ENCODE measurements at places on chromosomes 1 and 21. TPM values are rescaled to one million over a fixed set of nuclear protein-coding genes. Genes with fewer than 3 reads are reported as not detected.

DNA sequence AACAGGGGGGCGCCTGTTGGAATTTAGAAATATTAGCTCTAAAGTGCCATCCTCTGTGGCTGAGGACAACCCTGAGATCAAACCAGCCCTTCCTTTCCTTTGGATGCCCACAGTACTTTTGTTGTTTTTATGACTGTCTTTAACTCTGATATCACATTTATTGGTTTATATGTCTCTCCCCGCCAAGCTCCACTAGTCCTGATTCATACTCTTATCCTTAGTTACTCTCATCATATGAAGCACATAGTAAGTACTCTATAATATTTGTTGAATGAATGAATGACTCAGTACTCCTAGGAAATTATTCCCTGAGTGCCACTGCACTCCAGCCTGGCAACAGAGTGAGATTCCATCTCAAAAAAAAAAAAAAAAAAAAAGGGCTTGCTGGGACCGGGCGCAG lies 22.6 kb upstream of the NRDC start:
- H3K27ac ChIP-seq, result no peak overlapping the region
- no peaks in the 10 kb centered on the region for H3K36me3 ChIP-seq
- H3K4me3 ChIP-seq, result no peak overlapping the region
- no peak for DNase-seq

The FCRL6 gene
- 0.61 TPM for total RNA-seq

The ZP4 gene
- not detected for total RNA-seq

The TNFAIP8L2 gene
- 17.6 TPM for total RNA-seq

- H3K36me3 ChIP-seq, result peaks cover 2% of the 10 kb centered on the region
- no peaks in the 10 kb centered on the region for H3K27me3 ChIP-seq
- no peak for DNase-seq
- H3K4me3 ChIP-seq, result no peak overlapping the region
Measured at GRCh38 chr1:33266766-33267165, 10.5 kb downstream of the ZNF362 start.

The PLPPR4 gene
- total RNA-seq, result not detected

- peaks cover 3% of the 10 kb centered on the region for H3K27me3 ChIP-seq
- no peaks in the 10 kb centered on the region for H3K4me1 ChIP-seq
- no peak overlapping the region for H3K4me3 ChIP-seq
Measured at GRCh38 chr1:204255966-204256365, 42.2 kb upstream of the GOLT1A start.

The ELAPOR1 gene
- total RNA-seq, result 11.9 TPM

The KCNT2 gene
- not detected for total RNA-seq

The KIF17 gene
- not detected for total RNA-seq

- peaks cover 14% of the 10 kb centered on the region for H3K4me1 ChIP-seq
- peaks cover 2% of the 10 kb centered on the region for H3K27me3 ChIP-seq
- no peak overlapping the region for H3K4me3 ChIP-seq
- DNase-seq, result no peak
- peaks cover 2% of the 10 kb centered on the region for H3K36me3 ChIP-seq
Measured at GRCh38 chr1:172383536-172383935, 36.9 kb upstream of the C1orf105 start.

DNA sequence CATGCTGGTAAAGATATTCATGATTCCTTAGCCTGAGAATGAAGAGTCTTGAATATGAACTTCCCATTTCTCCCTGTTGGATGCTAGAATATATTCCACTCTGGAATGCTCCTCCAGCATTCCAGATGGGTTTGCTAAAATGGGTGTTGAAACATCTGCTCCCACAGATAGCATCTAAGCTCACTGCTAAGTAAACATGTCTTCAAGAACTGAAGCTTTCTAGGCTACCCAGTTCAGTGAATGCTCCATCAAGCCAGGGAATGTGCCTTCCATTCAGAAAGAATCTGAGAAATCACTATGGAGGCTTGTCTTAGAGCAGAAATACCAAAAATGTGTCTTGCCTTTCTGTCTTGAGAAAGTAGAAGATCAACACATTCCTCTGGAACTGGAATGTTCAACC lies 81.1 kb downstream of the TNFSF18 start:
- no peak overlapping the region for H3K4me3 ChIP-seq
- no peak for DNase-seq
- H3K27me3 ChIP-seq, result peaks cover 17% of the 10 kb centered on the region
- H3K4me1 ChIP-seq, result peaks cover 12% of the 10 kb centered on the region
- no peak overlapping the region for H3K27ac ChIP-seq

GRCh38 chr1:225480825-225481434 lies 53.1 kb upstream of the LBR start:
- no peaks in the 10 kb centered on the region for H3K36me3 ChIP-seq
- H3K4me3 ChIP-seq, result no peak overlapping the region
- H3K27ac ChIP-seq, result no peak overlapping the region
- peaks cover 23% of the 10 kb centered on the region for H3K4me1 ChIP-seq
- peaks cover 8% of the 10 kb centered on the region for H3K27me3 ChIP-seq

The PDPN gene
- not detected for total RNA-seq

The AMY1C gene
- total RNA-seq, result not detected

GRCh38 chr1:88562991-88563390 lies 121.1 kb upstream of the PKN2 start:
- no peak overlapping the region for H3K27ac ChIP-seq
- no peak for DNase-seq
- no peak overlapping the region for H3K4me3 ChIP-seq
- H3K27me3 ChIP-seq, result peaks cover 32% of the 10 kb centered on the region
- no peaks in the 10 kb centered on the region for H3K36me3 ChIP-seq
- H3K4me1 ChIP-seq, result no peaks in the 10 kb centered on the region

The ADAMTS1 gene
- total RNA-seq, result 2.0 TPM

DNA sequence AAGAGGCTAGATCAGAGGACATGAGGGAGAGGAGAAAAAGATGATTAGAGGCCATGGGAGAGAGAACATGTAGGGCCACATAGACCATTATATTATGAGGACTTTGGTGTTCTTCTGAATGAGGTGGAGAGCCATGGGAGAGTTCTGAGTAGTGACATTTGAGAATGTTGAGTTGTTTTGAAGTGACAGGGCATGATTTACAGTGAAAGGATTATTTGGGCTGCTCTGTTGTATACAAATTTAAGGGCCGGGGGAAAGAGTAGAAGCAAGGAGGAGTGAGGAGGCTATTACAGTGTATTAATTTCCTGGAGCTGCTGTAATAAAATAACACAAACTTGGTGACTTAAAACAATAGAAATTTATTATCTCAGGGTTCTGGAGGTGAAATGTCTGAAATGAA lies 102.5 kb upstream of the RGS4 start:
- no peak for DNase-seq
- H3K27me3 ChIP-seq, result peaks cover 7% of the 10 kb centered on the region
- no peaks in the 10 kb centered on the region for H3K36me3 ChIP-seq
- no peaks in the 10 kb centered on the region for H3K4me1 ChIP-seq
- no peak overlapping the region for H3K4me3 ChIP-seq

DNA sequence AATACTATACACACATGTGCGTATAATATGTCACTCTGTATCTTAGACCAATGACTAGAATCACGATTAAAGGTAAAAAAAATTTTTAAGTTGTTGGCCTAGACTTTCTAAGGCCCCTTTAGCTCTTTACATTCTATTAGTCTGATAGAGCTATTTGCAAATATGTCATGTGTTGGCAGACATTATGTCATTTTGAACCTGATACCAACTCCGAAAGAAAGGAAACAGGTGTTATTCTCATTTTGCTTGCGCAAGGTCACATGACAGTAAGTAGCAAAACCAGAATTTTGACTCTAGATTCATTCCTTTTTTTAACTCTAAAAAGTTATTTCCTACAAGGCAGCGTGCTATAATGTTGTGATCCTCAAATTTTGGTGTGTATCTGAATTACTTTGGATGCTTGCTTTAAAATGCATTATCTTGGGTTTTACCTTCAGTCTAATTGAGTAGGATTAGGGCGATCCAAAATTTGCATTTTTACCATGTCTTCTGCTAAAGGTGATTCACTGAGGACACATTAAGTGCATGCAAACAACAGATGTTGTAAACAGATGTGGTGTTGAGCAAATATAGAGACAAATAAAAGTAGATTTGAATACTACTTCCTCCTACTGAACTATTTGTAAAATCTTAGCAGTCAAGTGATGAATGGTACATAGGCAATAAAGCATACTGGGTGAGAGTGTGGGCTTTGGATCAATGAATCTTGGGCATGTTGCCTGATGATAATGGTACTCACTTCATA lies 63.5 kb upstream of the KIAA1614 start:
- H3K27ac ChIP-seq, result no peak overlapping the region
- peaks cover 14% of the 10 kb centered on the region for H3K4me1 ChIP-seq
- H3K36me3 ChIP-seq, result peaks cover 17% of the 10 kb centered on the region
- no peaks in the 10 kb centered on the region for H3K27me3 ChIP-seq

GRCh38 chr1:208151728-208152598 lies 92.2 kb downstream of the PLXNA2 start:
- H3K4me3 ChIP-seq, result no peak overlapping the region
- H3K27me3 ChIP-seq, result peaks cover 7% of the 10 kb centered on the region
- no peaks in the 10 kb centered on the region for H3K4me1 ChIP-seq
- H3K27ac ChIP-seq, result no peak overlapping the region
- no peaks in the 10 kb centered on the region for H3K36me3 ChIP-seq

DNA sequence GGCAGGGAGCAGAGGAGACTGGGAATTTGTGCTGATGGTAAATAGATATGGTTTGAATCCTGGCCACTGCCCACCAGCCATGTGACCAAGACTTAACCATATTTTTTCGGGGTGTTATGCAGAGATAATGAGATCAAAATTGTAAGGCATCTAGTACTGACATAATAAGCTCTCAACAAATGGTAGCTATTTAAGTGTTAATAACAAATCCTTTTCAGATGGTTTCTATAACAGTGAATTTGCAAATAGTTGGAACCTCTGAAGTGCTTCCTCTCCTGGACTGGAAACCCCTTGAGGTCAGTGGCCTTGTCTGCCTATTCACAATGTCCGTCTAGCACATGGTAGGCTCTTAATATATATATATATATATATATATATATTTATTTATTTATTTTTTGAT lies 64.7 kb downstream of the MDM4 start:
- H3K27ac ChIP-seq, result no peak overlapping the region
- no peak for DNase-seq
- H3K4me3 ChIP-seq, result no peak overlapping the region

GRCh38 chr1:167273027-167273800 lies 52.5 kb downstream of the POU2F1 start:
- H3K36me3 ChIP-seq, result peaks cover 3% of the 10 kb centered on the region
- no peaks in the 10 kb centered on the region for H3K27me3 ChIP-seq
- no peak for DNase-seq

- no peak for DNase-seq
- no peak overlapping the region for H3K27ac ChIP-seq
- no peaks in the 10 kb centered on the region for H3K36me3 ChIP-seq
- no peak overlapping the region for H3K4me3 ChIP-seq
- H3K4me1 ChIP-seq, result no peaks in the 10 kb centered on the region
Measured at GRCh38 chr1:47751996-47752451, 245.2 kb downstream of the TRABD2B start.

- no peak overlapping the region for H3K4me3 ChIP-seq
- DNase-seq, result no peak
- no peaks in the 10 kb centered on the region for H3K4me1 ChIP-seq
- H3K27me3 ChIP-seq, result no peaks in the 10 kb centered on the region
Measured at GRCh38 chr1:195715652-195716051, 892.6 kb downstream of the KCNT2 start.

The CFAP107 gene
- not detected for total RNA-seq

DNA sequence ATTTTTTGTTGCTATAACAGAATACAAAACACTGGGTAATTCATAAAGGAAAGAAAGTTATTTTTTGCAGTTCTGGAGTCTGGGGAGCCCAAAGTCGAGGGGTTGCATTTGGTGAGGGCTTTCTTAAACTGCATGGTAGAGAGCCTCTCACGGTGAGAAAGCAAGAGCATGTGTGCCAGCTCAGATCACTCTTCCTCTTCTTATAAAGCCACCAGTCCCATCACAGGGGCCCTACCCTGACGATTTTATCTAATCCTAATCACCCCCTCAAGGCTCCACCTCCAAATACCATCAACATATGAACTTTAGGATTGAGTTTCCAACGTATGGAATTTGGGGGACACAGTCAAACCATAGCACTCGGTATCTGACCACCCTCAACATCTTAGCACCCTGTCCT lies 1.0 kb upstream of the STRIP1 start:
- H3K4me1 ChIP-seq, result peaks cover 56% of the 10 kb centered on the region
- no peak for DNase-seq
- H3K27me3 ChIP-seq, result no peaks in the 10 kb centered on the region
- H3K36me3 ChIP-seq, result peaks cover 5% of the 10 kb centered on the region
- H3K4me3 ChIP-seq, result peak overlapping the region; percentile 79

The DPYD gene
- 31.4 TPM for total RNA-seq

The CIART gene
- total RNA-seq, result 0.44 TPM

The OPTC gene
- not detected for total RNA-seq

The CSMD2 gene
- total RNA-seq, result not detected

All from activated CD8-positive, alpha-beta memory T cell treated with anti-CD3 and anti-CD28 coated beads, Interleukin-2, amount 10 ng/mL, durations not matched to agents 7 days and 5 days (primary cell).